ENCODE measurements at places on chromosomes 12 and 14. TPM values are rescaled to one million over a fixed set of nuclear protein-coding genes. Genes with fewer than 3 reads are reported as not detected.

GRCh38 chr14:68528040-68528687 lies 264.7 kb downstream of the ZFP36L1 start:
- H3K4me1 ChIP-seq, result no peaks in the 10 kb centered on the region
- no peak for DNase-seq
- no peaks in the 10 kb centered on the region for H3K27me3 ChIP-seq
- H3K36me3 ChIP-seq, result no peaks in the 10 kb centered on the region
- no peak overlapping the region for H3K4me3 ChIP-seq

Gene GALNT6
- 2.8 TPM for total RNA-seq

GRCh38 chr14:55532645-55533344 lies 47.2 kb upstream of the KTN1 start:
- no peak overlapping the region for H3K4me3 ChIP-seq
- H3K4me1 ChIP-seq, result no peaks in the 10 kb centered on the region
- no peak for DNase-seq
- H3K27ac ChIP-seq, result no peak overlapping the region
- no peaks in the 10 kb centered on the region for H3K36me3 ChIP-seq

DNA sequence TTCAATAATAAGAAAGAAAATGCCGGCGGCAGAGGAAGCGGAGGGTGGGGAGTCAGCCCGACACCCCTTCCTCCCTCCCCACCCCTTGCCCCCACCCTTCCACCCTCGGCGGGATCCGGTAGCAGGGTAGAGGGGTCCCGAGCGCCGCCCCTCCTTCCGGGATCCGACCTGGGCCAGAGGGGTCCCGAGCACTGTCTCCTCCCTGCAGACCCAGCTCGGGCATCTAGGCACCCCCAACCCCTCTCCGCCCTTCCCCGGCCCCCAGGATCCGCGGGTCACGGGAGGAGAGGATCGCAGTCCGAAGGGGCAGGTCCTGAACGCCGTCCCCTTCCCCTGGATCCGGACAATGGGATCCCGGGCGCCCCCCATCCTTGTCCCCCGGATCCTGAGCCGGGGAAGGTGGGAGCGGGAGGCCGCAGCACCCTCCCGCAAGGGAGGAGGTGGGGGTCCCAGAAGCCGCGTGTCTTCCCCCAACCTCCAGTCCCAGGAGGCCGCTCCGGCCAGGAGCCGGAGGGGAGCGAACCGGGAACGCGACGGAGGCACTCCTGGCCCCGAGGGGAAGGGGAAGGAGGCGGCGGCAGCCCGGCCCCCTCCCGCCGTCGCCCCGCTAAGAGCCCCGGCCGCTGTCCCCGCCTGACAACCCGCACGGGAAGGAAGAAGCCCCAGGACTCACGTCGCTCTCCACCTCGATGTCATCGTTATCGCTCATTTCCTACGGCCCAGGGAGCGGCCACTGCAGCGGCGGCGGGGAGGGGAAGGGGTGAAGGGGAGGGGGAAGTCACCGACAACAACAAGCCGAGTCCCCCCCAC lies 481 bp downstream of the MAX start:
- DNase-seq, result no peak
- peak overlapping the region; percentile 79 for H3K4me3 ChIP-seq
- H3K36me3 ChIP-seq, result no peaks in the 10 kb centered on the region
- H3K4me1 ChIP-seq, result no peaks in the 10 kb centered on the region
- no peaks in the 10 kb centered on the region for H3K27me3 ChIP-seq

DNA sequence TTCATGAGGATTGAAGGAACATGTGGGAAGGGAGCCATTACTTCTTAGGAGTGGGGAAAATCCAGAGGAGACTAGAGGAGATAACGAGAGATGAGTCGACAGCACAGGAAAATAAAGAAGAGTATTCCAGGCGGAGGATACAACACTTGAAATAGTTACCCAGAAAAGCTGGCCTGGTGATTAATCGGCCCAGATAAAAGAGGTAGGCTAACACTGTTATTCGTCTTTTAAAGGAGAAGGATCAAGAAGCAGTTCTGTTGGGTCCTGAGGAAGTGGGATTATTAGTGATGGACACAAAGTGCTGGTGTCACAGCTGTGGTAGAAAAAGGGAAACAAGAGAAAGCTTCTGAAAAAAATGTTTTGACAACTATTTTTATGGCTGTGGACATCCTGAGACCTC lies 425.3 kb downstream of the ZFP36L1 start:
- H3K27me3 ChIP-seq, result no peaks in the 10 kb centered on the region
- no peak overlapping the region for H3K4me3 ChIP-seq
- H3K4me1 ChIP-seq, result no peaks in the 10 kb centered on the region
- no peak overlapping the region for H3K27ac ChIP-seq

Gene FAM181A
- total RNA-seq, result not detected

Gene ARG2
- total RNA-seq, result 0.59 TPM

GRCh38 chr14:89270439-89271227 lies 146.4 kb downstream of the FOXN3 start:
- no peaks in the 10 kb centered on the region for H3K4me1 ChIP-seq
- no peaks in the 10 kb centered on the region for H3K36me3 ChIP-seq
- no peak for DNase-seq

DNA sequence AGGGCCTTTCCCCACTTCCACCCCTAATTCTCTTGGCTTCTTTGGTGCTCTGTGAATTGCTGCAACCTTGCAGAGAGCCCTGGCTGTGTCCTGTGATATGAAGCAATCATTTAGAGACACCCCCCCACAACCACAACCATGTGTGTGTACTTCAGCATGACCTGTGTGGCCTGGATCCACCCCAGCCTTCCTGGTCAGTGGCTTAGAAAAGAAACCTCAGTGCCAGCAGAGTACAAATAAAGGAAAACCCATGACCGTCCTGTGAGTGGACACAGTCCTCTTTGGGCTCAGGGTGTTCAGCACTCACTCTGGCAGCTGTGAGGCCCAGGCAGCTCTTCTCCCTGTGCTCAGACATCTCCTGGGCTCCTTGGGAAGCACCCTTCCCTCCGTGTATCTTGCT lies 206.6 kb upstream of the DIO3 start:
- H3K4me3 ChIP-seq, result no peak overlapping the region
- no peak overlapping the region for H3K27ac ChIP-seq
- peak; percentile 26 for DNase-seq
- no peaks in the 10 kb centered on the region for H3K36me3 ChIP-seq

DNA sequence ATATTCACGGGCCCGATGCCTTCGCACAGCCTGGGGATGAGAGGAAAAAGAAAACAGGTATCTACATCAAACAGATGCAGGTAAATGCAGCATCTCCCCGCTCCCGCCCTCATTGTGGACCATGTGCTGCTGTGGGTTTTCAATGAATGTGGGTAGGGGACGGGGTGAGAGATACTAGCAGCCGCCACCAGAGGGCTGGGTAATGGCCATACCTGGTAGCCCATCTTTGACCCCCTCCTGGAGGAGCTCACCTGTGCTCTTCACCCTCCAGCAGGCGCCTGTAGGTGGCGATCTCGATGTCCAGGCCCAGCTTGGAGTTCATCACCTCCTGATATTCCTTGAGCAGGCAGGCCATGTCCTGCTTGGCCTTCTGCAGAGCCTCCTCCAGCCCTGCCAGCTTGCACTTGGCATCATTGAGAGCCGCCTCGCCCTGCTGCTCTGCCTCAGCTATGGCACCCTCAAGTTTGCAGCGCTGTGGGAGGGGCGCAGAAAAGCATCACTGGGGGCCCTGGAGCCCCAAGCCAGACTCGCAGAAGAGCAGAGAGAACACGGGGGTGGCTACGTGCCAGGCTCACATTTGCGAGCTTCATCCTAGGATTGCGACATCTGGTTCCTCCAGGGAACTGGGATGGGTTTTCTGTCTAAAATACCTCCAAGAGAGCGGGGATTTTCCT lies 10.2 kb downstream of the KRT82 start:
- H3K27me3 ChIP-seq, result no peaks in the 10 kb centered on the region
- DNase-seq, result no peak
- H3K27ac ChIP-seq, result no peak overlapping the region
- no peak overlapping the region for H3K4me3 ChIP-seq

Gene REP15
- total RNA-seq, result 1.4 TPM

DNA sequence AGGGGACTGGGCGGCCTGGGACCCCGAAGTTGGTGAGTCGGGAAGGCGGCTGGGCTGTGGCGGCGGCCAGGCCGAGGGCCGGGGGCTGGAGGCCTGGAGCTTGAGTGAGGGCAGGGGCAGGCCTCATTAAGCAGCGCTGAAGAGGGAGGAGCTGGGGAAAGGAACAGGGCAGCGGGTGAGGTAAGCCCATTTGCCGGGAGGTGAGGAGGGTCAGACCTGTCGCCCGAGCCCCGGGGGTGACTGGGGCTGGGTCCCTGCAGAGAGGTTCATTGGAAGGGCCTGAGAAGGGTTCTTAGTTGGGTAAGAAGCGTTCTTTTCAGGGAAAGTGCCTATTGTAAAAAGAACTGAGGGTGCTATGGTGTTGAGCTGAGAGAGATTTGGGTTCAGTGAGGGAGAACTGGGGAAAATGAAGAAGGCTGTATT lies 441 bp downstream of the RAB5B start:
- peak overlapping the region; percentile 95 for H3K27ac ChIP-seq
- peak overlapping the region; percentile 96 for H3K4me3 ChIP-seq
- H3K4me1 ChIP-seq, result no peaks in the 10 kb centered on the region

Gene ANO4
- 0.47 TPM for total RNA-seq

DNA sequence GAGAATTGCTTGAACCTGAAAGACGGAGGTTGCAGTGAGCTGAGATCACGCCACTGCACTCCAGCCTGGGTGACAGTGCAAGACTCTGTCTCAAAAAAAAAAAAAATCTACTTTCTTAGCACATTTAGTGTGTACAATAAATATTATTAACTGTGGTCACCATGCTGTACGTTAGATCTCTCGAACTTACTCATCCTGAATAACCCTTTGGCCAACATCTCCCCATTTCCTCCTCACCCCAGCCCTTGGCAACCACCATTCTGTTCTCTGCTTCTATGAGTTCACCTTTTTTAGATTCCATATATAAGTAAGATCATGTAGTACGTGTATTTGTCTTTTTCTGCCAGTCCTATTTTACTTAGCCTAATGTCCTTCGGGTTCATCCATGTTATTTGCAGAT lies 13.4 kb downstream of the FUT8 start:
- no peaks in the 10 kb centered on the region for H3K27me3 ChIP-seq
- no peaks in the 10 kb centered on the region for H3K36me3 ChIP-seq
- no peak overlapping the region for H3K4me3 ChIP-seq
- DNase-seq, result no peak

DNA sequence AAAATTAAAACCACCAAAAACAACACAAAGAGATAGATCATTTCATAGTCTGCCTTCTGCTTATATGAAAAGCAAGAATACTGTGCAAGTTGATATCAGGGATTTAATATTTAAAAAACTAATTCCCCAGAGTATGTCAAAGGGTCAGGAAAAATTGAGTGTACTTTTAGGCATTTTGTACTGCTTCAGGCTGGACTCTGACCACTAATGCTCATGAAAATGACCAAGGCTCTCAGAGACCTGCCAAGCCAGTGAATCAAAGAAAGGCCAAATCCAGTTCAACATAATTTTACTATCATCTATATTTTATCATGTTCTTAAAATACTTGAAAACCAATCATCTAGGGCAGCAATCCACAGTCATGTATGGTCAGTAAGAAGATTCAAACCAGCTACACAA lies 66.0 kb downstream of the TTC7B start:
- no peaks in the 10 kb centered on the region for H3K27me3 ChIP-seq
- H3K4me1 ChIP-seq, result no peaks in the 10 kb centered on the region
- DNase-seq, result no peak
- H3K27ac ChIP-seq, result no peak overlapping the region
- no peak overlapping the region for H3K4me3 ChIP-seq

Measured in right atrium auricular region (tissue), 2 donors.